ENCODE measurements at places on chromosomes 3 and 15. TPM values are rescaled to one million over a fixed set of nuclear protein-coding genes. Genes with fewer than 3 reads are reported as not detected.

DNA sequence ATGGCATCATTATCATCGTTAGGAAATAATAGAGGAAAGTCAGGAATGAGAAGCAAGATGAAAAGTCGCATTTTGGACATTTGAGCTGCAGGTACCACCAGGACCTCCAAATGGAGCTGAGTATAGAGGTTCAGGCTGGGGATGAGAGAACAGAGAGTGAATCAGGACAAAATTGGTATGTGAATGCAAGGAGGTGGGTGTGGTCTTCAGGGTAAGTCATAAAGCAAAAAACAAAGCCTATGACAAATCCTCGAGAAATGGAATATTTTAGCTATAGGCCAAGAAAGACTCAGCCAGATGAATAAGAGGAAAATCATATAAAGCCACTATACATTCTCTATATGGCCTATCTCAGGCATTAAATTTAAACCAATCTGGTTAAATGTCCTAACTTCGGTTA, 841.3 kb downstream of the ROBO1 start:
- H3K36me3 ChIP-seq: no peaks in the 10 kb centered on the region
- no peak overlapping the region for H3K4me3 ChIP-seq
- no peaks in the 10 kb centered on the region for H3K4me1 ChIP-seq
- no peak for DNase-seq
- no peaks in the 10 kb centered on the region for H3K27me3 ChIP-seq

Gene PSMD6
- 82.5 TPM for total RNA-seq

GRCh38 chr15:38846346-38846745, 281.7 kb upstream of the RASGRP1 start:
- no peaks in the 10 kb centered on the region for H3K27me3 ChIP-seq
- DNase-seq: no peak
- no peak overlapping the region for H3K4me3 ChIP-seq
- H3K36me3 ChIP-seq: no peaks in the 10 kb centered on the region
- no peak overlapping the region for H3K27ac ChIP-seq

DNA sequence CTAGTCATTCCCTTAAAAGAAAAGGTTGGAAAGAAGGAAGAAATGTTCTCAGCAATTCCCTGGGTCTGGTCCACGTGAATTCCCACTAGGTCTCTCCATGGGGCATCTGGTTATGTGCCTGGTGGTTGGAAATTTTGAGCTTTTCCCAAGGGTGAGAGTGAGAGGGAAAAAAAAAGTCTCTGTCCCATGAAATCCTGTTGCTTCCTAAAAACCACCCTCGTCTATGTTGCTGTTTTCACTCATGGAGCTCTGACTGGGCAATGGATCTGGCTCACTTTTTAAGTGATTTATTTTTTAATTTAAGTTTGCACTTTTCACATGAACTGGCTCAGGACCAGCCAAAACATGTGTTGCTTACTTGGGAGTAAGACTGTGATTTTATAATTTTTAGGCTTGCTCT, 190.1 kb downstream of the CHST2 start:
- no peak overlapping the region for H3K4me3 ChIP-seq
- peak overlapping the region; percentile 13 for H3K27ac ChIP-seq
- DNase-seq: no peak
- H3K27me3 ChIP-seq: no peaks in the 10 kb centered on the region
- H3K36me3 ChIP-seq: no peaks in the 10 kb centered on the region

GRCh38 chr15:62378772-62379498, 213.8 kb upstream of the C2CD4B start:
- H3K36me3 ChIP-seq: no peaks in the 10 kb centered on the region
- H3K4me1 ChIP-seq: peaks cover 3% of the 10 kb centered on the region
- no peaks in the 10 kb centered on the region for H3K27me3 ChIP-seq
- H3K4me3 ChIP-seq: no peak overlapping the region
- no peak for DNase-seq
